ENCODE measurements at places on chromosomes 16 and 17. TPM values are rescaled to one million over a fixed set of nuclear protein-coding genes. Genes with fewer than 3 reads are reported as not detected.

DNA sequence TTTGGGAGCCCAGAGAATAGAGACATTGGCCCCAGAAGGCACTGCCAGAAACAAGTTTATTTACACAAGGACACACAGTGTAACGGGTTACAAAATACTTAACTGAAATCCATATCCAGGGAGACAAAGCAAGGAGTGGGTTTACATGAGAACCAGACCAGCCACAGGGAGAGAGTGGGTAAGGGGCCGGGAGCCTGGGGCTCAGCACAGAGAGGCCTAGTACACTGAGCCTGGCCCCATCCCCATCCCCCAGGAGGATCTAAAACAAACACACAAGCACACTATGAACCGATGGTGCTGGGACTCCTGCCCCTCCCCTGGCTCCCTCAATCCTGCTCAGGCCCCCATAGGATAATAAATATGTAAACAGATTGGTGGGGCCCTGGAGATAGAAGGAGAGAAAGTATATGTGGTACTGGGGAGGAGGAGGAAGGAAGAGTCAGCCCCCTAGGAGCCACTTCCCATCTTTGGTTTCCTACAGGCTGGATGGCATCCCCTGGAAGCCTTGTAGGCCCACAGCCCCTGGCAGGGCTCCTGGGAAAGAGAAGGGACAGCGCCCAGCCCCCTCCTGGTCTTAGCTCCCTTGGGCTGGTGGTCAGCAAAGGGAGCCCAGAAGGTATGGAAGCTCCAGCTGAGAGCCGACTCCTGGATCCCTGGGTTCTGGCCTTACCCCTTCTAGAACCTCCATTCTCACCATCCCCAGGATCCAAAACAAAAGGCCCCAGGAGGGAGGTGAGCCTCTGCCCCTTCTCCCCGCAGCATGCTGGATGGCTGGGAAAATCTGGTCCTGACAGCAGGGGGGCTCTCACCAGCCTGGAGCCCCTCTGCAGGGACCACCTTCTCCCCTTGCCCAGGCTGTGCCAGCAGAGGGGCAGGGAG lies 6.4 kb downstream of the G6PC3 start:
- no peak for DNase-seq

DNA sequence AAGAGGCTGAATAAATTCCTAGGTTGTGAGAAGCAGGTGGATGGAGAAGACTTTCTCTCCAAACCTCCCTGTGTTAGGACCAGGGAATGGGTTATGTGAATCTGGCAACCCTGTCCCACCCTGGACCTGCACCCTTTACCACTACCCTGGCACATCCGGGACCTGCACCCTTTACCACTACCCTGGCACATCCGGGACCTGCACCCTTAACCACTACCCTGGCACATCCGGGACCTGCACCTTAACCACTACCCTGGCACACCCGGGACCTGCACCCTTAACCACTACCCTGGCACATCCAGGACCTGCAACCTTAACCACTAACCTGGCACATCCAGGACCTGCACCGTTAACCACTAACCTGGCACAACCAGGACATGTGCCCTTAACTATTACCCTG lies 207.0 kb upstream of the CACNG3 start:
- DNase-seq = no peak

GRCh38 chr17:73654241-73654640 lies 10.0 kb upstream of the SDK2 start:
- no peak for DNase-seq

GRCh38 chr16:21088646-21089538 lies 61.8 kb downstream of the DNAH3 start:
- DNase-seq = no peak

GRCh38 chr16:12659871-12660270 lies 143.8 kb downstream of the CPPED1 start:
- DNase-seq = no peak

- no peak for DNase-seq
Measured at GRCh38 chr16:57952909-57953308, 18.0 kb downstream of the CNGB1 start.

DNA sequence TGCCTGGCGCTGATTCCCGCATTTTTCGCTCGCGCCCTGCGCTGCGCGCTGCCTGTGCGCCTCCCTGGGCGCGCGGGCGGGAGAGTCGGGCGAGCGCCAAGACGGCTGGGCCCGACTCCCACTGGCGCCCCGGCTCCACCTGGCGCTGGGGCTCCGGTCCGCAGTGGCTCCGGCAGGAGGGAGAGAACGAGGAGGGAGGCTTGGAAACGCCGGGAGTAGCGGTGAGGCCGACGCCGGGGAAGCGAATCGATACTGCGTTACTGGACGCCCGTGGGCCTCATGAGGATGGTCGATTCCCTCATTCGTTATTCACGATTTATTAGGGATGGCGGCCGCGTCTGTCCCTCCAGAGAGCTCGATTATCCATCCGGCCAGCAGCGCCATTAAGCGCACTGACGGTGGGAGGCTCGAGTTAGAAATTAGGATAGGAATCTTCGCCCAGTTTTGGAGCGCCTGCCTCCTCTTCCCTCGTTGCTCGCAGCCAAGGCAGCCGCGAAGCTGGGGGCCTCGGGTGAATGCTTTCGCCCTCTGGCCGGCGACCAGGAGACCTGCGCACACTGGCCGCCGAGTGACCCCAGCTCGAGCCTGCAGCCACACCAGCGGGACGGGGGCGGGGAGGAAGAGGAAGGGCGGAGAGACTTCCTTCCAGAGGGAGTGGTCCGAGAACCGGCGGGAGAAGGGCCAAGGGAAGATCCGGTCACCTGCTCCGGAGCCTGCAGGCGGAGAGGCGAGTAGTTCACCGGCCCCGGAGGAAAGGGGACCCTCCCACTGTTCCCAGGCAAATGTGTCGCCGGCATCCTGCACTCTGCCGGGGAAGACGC lies 1.3 kb upstream of the PCGF2 start:
- peak; percentile 74 for DNase-seq

FOXN1 gene
- total RNA-seq = not detected

PSKH1 gene
- total RNA-seq = 29.2 TPM

SNX11 gene
- total RNA-seq = 12.4 TPM

PTX4 gene
- total RNA-seq = not detected
